Mesenteric fat pad (tissue), 1 donor: ENCODE measurements at places on chromosomes 1 and 21. TPM values are rescaled to one million over a fixed set of nuclear protein-coding genes. Genes with fewer than 3 reads are reported as not detected.

GRHL3 gene
- total RNA-seq, result not detected

TRPM2 gene
- total RNA-seq, result 12.0 TPM

FNDC10 gene
- 2.9 TPM for total RNA-seq

ZMYND12 gene
- total RNA-seq, result 1.3 TPM

SDC3 gene
- 53.4 TPM for total RNA-seq

GPR25 gene
- not detected for total RNA-seq

FMO3 gene
- total RNA-seq, result 2.3 TPM

ADGRL2 gene
- total RNA-seq, result 37.1 TPM

KIAA0319L gene
- total RNA-seq, result 48.5 TPM

GPR153 gene
- total RNA-seq, result 32.3 TPM

NBPF20 gene
- 2.8 TPM for total RNA-seq

GRCh38 chr1:105000793-105001192 is 1251.1 kb downstream of the AMY1C start:
- DNase-seq, result no peak

DNA sequence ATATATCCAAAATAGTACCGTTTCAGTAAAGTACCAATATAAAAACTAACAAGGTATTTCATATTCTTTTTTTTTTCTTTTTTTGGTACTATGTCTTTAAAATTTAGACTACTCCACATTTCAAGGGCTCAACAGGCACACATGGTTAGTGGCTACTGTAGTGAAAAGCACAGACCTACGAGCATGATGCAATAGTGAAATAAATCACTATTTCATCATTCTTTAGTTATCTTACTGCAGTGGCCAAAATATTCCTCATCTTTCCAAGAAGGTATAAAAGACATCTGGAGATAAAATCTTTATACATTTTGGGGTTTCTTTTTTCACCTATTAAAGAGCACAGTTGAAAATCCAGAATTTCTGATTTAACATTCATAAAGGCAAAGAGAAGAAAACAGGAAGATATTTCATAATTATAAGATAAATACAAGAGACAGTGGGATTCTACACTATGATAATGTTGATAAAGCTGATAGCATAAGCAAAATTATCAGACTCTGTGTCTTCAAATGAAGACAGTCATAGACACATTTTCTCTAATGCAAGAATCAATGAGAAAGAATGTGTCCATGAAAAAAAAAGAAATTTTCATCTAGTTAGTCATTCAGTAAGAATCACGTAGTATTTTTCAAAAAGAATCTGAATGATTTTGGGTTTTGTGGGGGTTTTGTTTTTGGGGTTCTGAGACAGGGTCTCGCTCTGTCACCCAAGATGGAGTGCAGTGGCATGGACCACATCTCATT is 41.9 kb downstream of the CEP170 start:
- no peak for DNase-seq

DNA sequence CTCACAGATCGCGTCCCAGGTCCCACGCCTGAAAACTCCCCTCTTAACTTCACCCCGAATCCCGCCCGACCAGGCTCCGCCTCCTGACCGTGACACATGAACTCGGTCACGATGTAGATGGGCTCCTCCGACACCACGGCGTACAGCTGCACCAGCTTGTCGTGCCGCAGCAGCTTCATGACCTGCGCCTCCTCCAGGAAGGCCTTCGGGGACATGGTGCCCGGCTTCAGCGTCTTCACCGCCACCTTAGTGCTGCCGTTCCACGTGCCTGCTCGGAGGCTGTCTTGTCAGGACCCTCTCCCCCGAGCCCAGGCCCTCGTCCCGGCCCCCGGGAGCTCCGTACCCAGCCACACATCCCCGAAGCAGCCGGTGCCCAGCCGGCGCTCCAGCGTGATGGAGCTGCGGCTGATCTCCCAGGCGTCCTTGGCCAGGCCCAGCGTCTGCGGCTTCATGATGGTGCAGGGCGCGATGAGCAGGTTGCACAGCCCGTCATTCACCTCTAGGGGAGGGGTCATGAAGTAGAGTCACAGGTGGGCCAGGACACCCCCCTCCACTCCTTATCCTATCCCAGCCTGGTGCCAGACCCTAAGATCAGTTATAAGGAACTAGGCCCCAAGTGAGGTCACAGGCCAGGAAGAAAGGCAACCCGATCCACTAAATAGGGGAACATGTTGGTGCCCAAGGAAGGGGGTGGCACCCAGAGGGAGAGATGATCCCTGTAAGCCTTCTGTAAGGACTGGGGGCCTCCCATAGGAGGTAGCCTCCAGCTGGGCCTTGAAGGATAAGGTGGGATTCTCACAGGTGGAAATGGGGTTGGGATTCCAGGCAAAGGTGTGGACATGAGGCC is 11.6 kb upstream of the AHDC1 start:
- no peak for DNase-seq

GRCh38 chr21:42321845-42322244 is 6.6 kb upstream of the TFF3 start:
- no peak for DNase-seq

GRCh38 chr21:42677339-42678321 is 24.2 kb downstream of the PDE9A start:
- DNase-seq, result no peak

DNA sequence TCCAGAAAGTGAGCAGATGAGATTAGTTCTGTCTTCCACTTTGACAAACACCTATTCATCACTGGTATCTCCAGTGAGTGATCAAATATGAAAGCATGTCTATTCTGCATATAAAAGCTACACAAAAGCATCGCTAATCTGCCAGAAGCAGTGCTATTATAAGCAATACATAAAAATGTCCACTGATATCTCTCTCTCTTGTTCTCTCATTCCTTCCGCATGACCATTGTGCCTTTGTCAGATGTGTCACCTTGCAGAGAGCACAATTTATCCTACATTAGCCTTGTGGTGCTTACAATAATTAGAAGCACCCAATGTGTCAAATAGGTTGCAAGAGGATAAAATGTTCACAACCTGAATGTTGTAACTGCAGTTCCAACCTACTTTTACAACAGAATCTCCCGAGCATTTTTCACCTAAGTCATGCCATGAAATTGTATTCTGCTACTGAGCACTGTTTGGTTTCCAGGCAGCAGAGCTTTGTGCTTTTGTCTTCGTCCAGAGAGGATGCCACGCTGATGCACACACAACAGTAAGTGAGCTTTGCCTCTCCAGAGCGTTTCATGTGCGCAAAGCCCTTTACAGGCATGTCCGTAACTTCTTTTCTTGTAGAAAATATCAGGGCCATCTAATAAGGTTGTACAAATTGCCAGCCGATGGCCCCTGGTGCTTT is 198.7 kb upstream of the PLD5 start:
- no peak for DNase-seq

DNA sequence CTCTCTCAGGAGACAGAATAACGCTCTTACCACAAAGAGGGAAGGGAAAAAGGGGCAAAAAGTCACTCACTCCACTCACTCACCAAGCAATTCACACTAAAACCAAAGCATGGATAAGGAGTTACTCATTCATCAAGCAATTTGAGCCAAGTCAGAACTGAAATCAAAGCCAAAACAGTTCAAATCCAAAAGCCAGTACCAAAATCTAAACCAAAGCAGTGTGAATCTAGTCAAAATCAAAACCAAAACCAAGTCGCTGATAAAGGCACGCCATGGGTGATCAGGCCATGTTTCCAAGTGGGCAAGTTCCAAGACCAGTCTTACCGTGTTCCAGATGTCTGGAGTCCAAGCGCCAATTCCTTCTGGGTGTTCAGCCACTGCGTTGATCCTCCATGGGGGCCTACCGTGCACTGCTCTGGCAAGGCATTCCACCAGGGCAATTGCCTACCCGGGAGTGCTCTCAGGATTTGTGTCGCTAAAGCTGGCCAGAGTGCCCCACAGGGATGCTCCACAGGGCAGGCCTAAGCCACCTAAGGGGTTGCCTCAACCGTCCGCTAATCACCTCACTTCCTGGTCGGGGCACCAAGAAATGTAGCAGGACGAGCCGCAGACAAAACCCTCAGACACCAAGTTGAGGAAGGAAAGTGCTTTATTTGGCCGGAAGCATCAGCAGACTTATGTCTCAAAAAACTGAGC is 142.3 kb downstream of the TRIM33 start:
- DNase-seq, result no peak

- DNase-seq, result no peak
These were observed 3.2 kb upstream of the KRTAP19-8 start for GRCh38 chr21:31041295-31042079.

GRCh38 chr1:16443975-16444770 is 3.6 kb downstream of the NECAP2 start:
- DNase-seq, result no peak

DNA sequence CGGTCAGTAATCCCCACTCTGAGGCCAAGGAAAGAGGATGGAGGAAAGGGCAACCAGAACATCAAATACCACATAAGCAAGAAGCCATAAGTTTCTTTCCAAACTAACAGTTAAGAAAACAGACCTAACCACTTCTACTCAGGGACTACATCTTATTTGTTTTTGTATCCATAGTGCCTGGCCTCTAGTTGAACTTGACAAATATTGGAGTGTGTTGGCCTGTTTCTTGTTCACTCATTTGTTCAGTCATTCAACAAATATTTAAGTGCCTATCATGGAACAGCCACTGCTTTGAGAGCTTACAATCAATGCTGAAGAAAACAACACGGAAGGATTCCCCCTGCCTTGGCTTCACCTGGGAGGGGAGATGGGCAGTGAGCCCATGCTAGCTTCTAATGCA is 69.7 kb downstream of the ST6GALNAC3 start:
- no peak for DNase-seq

DNA sequence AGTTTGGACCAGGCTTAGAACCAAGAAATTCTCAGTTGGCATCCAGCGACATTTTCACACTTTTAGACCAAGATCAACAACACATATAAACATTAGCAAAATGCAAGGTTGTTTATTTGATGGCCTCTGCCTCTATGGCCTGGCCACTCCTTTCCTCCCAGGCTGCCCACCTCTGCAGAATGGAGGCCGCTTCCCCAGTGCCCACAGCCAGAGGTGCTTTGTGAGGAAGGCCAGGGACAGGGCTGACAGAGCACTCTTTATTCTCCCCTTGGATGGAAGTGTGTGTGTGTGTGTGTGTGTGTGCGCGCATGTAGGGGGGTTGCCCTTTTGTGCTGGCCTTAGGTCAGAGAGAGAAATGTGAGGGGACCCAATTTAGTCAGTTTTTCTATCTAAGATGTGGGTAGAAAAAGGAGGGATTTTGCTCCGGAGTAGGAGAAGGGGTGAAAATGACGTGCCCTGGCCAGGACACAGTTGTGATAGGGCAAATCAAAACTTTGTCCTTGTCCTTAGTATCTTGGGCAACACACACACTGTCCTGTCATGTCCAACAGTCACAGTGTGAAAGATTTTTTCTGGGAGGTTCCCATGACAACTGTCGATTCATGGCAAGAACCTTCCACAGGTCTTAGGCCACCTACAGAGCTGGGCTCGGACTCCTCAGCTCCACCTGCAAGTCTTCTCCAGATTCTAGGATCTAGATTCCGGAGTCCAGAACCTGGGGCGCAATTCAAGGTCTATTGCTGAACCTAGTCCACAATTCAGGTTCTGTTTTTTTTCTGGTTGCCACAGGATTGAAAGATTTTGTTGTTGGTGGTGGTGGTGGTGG is 104.9 kb upstream of the SLC2A1 start:
- DNase-seq, result peak; percentile 76

GRCh38 chr21:45617021-45617921 is 26.3 kb upstream of the PCBP3 start:
- DNase-seq, result peak; percentile 77

DNA sequence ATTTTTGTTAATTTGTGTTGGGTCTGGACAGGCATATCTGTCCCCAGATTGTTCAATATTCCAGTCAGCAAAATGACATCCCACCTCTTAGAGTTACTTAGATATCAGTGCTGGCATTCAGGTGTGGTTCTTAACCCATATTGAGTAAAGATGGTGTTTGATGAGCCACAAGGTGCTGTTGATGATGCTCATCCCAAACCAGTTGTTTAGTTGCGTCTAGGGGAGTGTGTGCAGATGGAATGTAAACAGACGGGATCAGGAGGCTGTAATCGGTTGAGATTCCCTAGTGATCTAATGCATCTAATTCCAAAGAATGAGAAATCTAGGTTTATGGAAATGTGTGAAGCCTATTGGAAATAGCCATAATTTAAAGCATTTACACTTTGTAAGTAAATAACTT is 1.1 kb downstream of the HOOK1 start:
- no peak for DNase-seq

- DNase-seq, result no peak
These were observed 8.4 kb upstream of the IVNS1ABP start for GRCh38 chr1:185325413-185325812.

- DNase-seq, result no peak
These were observed 23.8 kb upstream of the LYPD8 start for GRCh38 chr1:248779350-248779749.

DNA sequence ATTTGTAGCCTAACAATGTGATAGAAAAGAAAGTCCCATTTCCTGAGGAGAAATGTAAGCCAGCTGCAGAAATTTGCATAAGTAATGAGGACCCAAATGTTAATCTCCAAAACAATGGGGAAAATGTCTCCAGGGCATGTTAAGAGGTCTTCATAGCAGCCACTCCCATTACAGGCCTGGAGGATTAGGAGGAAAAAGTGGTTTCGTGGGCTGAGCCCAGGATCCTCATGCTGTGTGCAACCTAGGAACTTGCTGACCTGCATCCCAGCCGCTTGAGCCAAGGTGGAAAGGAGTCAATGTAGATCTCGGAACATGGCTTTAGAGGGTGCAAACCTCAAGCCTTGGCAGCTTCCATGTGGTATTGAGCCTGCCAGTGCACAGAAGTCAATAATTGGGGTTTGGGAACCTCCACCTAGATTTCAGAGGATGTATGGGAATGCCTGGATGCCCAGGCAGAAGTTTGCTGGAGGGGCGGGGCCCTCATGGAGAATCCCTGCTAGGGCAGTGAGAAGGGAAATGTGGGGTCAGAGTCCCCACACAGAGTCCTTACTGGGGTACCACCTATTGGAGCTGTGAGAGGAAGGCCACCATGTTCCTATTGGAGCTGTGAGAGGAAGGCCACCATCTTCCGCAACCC is 14.2 kb upstream of the F13B start:
- no peak for DNase-seq

DNA sequence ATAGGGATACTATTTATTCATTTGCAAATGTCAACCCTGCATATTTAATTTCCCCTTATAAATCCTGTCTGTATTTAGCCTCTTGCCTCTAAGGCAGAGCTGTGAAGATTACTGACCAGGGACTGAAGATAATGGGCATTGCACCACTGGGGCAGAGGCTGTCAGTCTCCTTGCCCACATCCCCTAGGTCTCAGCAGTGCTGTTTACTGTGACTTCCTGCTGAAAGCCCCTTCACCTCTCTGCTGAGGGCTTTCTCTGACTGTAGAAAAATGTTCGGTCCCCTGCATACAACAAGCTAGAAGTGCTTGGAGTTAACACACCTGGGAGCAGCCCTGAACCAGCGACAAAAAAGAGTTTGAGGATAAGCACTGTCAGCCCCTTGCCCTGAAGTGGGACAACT is 28.8 kb downstream of the SLC5A9 start:
- DNase-seq, result no peak
